Stimulated activated effector memory CD8-positive, alpha-beta T cell treated with anti-CD3 and anti-CD28 coated beads, Interleukin-12 subunit alpha, Interleukin-12 subunit beta, amount 100 ng/mL, for 72 hours (primary cell): ENCODE measurements at places on chromosomes 7 and 10.

- no peak for DNase-seq
Measured at GRCh38 chr7:55212838-55213237, 152.3 kb upstream of the LANCL2 start.

DNA sequence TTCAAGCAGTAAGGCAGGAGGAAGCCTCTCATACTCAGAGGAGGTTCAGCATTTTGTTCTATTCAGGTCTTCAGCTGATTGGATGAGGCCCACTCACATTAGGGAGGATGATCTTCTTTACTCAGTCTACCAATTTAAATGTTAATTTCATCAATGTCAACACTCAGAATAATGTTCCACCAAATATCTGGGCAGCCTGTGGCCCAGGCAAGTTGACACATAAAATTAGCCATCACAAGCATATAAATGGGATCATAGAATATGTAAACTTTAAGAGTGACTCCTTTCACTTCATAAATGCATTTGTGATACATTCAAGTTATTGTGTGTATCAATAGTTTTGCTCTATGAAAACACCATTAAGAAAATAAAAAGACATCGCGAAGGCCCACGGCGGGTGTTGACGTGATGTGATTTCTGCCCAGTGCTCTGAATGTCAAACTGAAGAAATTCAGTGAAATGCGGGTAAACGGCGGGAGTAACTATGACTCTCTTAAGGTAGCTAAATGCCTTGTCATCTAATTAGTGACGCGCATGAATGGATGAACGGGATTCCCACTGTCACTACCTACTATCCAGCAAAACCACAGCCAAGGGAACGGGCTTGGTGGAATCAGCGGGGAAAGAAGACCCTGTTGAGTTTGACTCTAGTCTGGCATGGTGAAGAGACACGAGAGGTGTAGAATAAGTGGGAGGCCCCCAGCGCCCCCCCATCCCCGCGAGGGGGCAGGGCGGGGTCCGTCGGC lies 536.1 kb upstream of the AUTS2 start:
- DNase-seq = no peak

GRCh38 chr7:124072603-124073309 lies 39.9 kb upstream of the TMEM229A start:
- no peak for DNase-seq

DNA sequence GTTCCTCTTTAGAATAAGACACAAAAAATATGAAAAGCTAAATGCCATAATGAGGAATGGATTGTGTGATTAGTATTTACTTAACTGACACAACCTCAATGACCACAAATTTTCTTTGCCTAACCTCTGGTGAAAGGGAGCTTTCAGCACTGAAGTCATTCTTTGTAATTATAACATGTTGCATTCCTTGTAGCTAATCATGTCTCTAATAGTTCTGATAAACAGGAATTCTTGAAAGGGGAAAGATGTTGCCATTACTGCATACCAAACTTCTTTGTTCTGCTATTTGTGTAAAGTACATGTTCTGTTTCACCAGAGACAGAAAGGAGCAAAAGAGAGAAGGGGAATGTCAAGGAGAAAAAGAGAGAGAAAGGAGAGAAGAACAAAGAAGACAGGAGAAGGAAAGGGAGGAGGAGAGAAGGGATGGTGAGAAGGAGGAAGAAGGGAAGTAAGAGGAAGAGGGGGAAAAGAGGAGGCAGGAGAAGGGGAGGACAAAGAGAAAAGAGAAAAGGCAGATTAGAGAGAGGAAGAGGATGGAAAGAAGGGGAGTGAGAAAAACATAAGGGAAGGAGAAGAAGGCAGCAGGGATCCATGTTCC lies 120.9 kb downstream of the SEMA3D start:
- DNase-seq = no peak

GRCh38 chr10:27448921-27449320 lies 55.2 kb upstream of the RAB18 start:
- DNase-seq = no peak

DNA sequence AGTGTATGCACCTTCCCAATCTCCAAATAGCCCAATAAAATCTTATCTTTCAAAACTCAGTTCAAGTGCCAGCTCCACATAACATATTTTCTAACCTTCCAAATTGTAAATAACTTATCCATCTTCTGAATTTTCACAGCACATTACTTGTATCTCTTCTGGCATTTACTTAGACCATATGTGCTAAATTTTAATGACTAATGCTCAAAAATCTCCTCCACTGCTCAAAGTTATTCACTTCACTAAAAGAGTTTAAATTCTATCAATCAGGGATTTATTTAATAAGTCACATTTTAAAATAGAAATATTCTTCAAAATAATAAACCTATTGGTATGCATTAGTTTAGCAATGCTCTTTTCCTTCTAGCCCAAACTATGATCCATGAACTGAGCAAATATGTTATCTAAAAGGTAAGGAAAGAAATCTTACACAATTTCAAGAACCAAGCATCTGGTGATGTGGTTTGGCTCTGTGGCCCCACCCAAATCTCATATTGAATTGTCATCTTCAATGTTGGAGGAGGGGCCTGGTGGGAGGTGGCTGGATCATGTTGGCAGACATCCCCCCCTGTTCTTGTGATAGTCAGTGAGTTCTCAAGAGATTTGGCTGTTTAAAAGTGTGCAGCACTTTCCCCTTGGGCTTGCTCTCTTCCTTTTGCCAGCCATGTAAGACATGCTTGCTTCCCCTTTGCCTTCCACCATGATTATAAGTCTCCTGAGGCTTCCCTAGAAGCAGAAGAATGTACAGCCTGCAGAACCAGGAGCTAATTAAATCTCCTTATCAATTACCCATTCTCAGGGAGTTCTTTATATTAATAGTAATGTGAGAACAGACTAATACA lies 28.1 kb upstream of the GPR22 start:
- DNase-seq = no peak
